ENCODE measurements at places on chromosomes 11 and 22. TPM values are rescaled to one million over a fixed set of nuclear protein-coding genes. Genes with fewer than 3 reads are reported as not detected.

GRCh38 chr22:34973016-34973415, 92.9 kb upstream of the ISX start:
- no peak for DNase-seq

- DNase-seq = no peak
Observed at GRCh38 chr22:30574997-30575671, 669 bp upstream of the GAL3ST1 start.

DNA sequence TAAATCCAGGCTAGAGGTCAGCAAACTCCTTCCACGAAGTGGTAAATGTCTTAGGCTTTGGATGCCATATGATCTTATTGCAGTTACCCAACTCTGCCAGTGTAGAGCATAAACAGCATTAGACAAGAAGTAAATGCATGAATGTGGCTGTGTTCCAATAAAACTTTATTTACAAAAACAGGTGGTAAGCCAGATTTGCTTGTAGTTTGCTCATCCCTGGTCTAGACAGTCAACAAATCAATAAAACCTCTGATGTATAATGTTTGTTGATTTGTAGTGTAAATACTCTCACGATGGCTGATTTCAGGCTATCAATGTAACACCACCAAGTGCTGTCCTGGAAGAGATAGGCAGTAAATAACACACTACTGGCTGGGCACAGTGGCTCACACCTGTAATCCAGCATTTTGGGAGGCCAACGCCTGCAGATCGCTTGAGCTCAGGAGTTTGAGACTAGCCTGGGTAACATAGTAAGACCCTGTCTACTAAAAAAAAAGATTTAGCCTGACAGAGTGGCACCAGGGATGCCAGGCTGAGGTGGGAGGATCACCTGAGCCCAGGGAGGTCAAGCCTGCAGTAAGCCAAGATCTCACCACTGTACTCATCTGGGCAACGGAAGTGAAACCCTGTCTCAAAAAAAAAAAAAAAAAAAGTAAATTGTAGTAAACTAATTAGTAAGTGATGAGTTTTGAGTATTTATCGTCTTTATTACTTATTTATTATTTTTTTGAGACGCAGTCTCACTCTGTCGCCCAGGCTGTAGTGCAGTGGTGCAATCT, 6.9 kb upstream of the CATSPER1 start:
- no peak for DNase-seq

- DNase-seq = no peak
Observed at GRCh38 chr11:133559382-133559781, 27.1 kb upstream of the OPCML start.

GRCh38 chr11:34988294-34989255, 72.2 kb downstream of the PDHX start:
- DNase-seq = no peak

The SOX10 gene
- total RNA-seq = not detected

The RFPL3 gene
- total RNA-seq = not detected

GRCh38 chr22:23750367-23750713, 572 bp downstream of the ZNF70 start:
- no peak for DNase-seq

DNA sequence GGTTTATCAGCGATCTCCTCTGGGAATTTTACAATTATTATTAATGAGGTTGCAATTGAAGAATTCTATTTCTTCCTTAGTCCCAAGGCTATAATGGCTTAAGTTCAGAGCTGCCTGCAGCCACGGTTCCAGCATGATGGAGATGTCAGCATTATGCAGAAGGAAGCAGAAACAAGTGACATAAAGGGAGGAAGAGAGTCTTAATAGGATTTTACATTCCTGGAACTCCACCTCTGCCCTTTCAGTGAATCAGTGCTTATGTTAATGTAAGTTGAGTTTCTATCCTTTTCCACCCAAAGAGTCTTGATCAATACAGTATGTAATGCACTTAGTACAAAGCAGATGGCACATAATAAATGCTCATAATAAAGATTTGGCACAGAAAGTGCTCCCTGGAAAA, 11.6 kb upstream of the NRGN start:
- no peak for DNase-seq

The DERL3 gene
- 2.7 TPM for total RNA-seq

The BACE1 gene
- total RNA-seq = 3.5 TPM

GRCh38 chr11:34630544-34630943, 9.7 kb downstream of the EHF start:
- no peak for DNase-seq

The CNIH2 gene
- total RNA-seq = 9.0 TPM

The GRM5 gene
- total RNA-seq = not detected

DNA sequence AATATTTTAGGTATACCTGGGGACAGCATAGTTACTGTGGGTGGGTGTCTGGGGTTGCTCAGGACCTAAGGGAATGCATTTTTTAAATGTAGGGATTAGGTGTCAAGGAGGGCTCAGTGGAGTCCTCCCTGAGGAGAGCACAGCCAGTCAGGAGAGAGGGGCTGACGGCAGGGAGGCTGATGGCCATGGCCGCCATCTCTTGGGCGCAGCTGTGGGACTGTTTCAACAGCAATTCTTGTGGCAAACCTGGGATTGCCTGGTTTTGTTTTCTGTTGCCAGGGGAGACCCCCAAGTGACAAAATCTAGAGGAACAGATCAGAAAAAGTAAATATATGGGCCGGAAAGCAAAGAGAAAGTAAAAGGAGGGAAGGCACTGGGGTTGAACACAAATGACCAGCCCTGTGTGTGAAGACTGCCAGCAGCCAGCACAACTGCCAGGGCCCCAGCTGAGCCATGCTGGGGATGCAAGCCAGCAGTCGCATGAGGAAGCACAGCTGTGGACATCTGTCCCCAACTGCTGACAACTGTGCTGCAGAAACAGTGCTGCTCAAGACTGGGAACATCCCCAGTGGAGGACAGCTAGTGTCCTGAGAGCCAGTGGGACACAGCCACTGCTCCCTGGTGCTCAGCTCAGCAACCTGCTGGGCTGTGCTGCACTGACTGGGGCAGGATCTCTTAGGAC, 10.5 kb downstream of the MIF start:
- DNase-seq = no peak

The SMC1B gene
- not detected for total RNA-seq

GRCh38 chr11:61144511-61145179, 16.6 kb downstream of the VPS37C start:
- DNase-seq = no peak

The HPX gene
- 0.86 TPM for total RNA-seq

DNA sequence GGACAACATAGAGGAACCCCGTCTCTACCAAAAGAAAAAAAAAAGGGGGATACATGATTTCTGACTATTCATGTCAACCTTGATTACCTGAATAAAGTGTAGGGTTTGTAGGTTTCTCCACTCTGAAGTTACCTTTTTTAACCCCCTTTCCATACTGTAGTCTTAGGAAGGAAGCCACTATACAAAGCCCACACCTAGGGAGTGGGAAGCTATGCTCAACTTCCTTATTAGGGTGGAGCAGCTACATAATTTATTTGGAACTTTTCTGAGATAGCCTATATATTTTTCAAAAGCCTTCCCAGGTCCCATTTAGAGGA, 582 bp upstream of the ATP6V1E1 start:
- DNase-seq = no peak

DNA sequence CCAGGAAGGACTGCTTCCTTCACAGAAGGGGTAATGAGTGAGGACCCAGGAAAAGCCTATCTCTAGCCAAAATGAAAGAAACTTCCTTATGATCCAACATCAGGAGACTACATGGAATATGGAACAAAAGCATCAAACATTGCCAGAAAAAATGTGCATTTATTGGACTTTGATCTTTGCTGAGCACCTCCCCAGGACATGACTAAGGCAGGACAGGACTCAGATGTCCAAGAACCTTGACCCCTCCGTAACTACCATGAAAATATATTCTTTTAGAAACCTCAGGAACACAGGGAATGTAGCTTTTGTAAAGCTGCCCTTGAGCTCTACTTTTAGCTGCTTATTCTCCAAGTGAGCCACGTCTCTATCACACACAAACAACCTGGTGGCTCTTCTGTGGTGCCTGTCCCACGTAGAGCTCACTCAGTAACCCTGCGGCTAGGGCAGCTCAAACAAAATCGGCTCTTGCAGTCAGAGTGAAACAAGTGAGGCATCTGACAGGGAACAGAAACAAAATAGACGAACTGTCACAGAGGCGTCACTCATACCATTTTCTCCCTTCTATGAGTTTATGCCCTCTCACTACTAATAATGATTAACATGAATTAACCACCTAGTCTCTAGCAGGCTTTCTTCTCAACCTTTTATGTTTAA, 471.5 kb upstream of the API5 start:
- no peak for DNase-seq

DNA sequence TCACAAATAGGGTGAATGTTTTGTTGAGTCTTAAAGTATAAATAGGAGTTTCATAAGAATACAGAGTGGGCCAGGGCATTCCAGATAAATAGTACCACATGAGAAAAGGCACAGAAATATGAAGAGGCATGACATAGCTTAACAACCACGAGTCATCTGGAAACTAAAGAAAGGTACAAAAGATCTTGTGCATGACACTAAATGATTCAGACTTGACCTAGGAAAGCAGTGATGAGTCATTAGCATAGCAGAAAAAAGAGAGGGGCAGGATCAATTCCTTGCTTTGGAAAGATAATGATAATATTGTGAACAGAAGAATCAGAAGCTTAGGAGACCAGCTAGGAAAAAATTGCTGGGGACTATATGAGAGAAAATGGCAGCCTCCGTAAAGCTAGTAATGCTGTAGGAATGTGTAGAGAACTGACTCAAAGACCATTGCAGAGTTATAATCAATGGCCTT, 47.6 kb upstream of the FIBIN start:
- no peak for DNase-seq

The APOBEC3G gene
- 24.6 TPM for total RNA-seq

- DNase-seq = no peak
Observed at GRCh38 chr11:112364962-112365481, 104.4 kb upstream of the PLET1 start.

The OR52H1 gene
- total RNA-seq = not detected

DNA sequence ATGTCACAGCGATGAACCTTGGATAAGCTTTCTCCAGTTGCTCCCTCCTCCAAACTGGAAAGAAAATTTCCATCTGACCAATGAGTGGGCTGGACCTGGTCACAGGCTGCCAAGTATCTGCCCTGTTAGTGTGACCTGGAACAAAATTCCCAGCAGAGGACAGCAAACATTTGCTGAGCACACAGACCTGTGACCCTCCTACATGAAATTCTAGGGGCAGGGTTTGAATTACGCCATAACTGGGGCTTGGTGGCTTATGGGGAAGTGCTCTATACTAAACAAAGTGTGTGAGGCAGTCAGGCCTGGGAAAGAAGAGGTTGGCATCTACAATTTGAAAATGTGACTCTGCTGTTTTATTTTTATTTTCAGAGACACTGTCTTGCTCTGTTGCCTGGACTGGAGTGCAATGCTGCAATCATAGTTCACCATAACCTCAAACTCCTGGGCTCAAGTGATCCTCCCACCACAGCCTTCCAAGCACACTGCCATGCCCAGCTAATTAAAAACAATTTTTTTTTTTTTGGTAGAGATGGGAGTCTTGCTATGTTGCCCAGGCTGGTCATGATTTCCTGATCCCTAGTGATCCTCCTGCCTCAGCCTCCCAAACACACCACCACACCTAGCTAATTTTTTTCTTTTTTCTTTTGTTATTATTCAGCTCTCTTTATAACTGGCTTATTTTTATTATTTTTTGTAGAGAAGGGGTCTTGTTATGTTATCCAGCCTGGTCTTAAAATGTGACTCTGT, 13.6 kb upstream of the XBP1 start:
- DNase-seq = no peak

DNA sequence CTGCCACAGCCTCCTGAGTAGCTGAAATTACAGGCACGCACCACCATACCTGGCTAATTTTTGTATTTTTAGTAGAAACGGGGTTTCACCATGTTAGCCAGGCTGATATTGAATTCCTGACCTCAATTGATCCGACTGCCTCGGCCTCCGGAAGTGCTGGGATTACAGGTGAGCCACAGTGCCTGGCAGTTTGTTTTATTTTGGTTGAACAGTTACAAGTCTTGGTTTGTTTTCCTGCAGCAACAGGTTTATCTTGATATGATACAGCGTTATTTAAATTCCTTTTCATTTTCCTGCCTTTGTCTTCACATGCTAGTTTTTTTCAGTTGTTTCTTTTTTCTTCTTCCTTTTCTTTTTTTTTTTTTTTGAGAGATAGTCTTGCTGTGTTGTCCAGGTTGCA, 4.0 kb upstream of the SLC3A2 start:
- DNase-seq = no peak

GRCh38 chr11:17432002-17432401, 43.5 kb upstream of the KCNJ11 start:
- DNase-seq = no peak

The RCOR2 gene
- total RNA-seq = not detected

- DNase-seq = peak; percentile 24
Observed at GRCh38 chr11:72684236-72684912, 10.2 kb upstream of the PDE2A start.

The CXCR5 gene
- 15.0 TPM for total RNA-seq

- no peak for DNase-seq
Observed at GRCh38 chr22:43129426-43130425, 13.5 kb downstream of the MCAT start.

GRCh38 chr11:123362186-123362585, 67.9 kb upstream of the GRAMD1B start:
- no peak for DNase-seq

DNA sequence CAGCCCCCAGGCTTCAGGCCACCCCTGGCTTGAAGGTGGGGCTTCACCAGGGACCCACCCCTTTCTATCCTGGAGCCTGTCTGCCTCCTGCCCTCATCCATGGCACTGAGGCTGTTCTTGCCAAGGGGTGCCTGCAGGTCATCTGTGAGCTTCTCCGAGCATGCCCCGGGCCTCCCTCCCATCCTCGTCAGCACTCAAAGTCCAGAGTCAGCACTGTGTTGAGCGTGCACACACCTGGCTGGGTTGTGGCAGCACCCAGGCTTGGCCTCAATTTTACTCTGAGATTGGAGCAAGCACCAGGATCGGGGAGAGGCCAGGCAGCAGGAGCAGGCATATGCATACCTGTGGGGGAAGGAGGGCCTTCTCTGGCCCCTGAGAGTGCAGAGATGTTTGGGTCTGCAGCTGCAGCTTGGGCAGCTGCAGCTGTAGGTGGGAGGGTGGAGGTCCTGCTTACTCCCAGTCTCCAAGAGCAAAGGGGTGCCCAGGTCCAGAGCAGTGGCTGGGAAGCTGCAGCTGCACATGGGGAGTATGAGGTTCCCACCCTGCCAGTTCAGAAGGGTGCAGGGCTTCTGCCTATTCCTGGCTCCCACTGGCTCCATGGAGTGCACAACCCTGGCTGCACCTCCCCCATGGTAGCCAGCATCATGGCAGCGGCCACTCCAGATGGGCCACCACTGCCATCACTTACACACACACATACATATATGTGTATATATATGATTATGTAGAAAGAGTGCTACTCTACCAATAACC, 488.7 kb downstream of the JRKL start:
- DNase-seq = no peak

The ALX4 gene
- not detected for total RNA-seq

The OR51V1 gene
- not detected for total RNA-seq

DNA sequence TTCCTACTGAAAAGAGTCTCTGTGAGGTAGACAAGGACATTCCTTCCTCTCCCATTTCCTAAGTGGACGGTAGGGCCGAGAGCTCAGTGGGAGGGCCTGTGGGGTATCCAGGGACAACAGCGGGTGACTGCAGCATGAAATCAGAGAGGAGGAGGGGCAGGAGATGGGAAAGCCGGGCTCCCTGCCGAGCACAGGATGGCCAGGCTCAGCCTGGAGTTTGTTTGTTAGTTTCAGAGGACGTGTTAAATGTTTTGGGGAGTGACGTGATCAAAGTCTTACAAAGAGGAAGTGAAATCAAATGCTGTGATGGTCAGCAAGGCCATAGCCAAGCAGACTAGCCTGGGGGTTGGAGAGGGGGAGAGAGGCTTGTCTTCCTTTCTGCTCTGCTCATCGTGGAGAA, 152.7 kb downstream of the ADAMTS15 start:
- no peak for DNase-seq

All from T-helper 17 cell (primary cell).